ENCODE measurements at places on chromosomes 2 and 18.
A peak's percentile ranks its signal among the peaks of the same experiment; 100 is the strongest.

GRCh38 chr2:120597595-120598193 is 138.0 kb upstream of the GLI2 start:
- no peak for DNase-seq

GRCh38 chr2:234544659-234545611 is 48.1 kb upstream of the ARL4C start:
- DNase-seq: peak; percentile 84

DNA sequence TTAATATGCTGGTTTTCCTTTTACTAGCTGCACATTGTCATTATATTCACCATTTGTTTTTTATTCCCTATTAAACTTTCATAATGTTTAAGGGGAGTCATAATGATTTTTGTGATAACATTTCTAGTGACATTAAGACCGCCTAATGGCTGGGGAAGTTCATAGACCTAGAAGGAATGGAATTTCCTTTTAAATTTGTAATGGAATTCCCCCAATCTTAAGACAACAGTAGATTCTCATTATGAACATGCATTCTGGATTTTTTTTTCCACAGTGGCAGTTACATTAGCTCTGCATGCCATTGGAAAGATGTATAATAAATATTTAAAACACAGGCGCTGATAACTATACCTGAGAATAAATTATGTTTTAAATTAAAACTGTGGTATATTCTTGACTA is 8.4 kb downstream of the YPEL5 start:
- no peak for DNase-seq

GRCh38 chr18:54776282-54776977 is 51.8 kb upstream of the RAB27B start:
- no peak for DNase-seq

- no peak for DNase-seq
Measured at GRCh38 chr2:224958462-224958857, 83.8 kb downstream of the DOCK10 start.

- DNase-seq: peak; percentile 22
Measured at GRCh38 chr2:1654696-1655374, 89.5 kb downstream of the PXDN start.

DNA sequence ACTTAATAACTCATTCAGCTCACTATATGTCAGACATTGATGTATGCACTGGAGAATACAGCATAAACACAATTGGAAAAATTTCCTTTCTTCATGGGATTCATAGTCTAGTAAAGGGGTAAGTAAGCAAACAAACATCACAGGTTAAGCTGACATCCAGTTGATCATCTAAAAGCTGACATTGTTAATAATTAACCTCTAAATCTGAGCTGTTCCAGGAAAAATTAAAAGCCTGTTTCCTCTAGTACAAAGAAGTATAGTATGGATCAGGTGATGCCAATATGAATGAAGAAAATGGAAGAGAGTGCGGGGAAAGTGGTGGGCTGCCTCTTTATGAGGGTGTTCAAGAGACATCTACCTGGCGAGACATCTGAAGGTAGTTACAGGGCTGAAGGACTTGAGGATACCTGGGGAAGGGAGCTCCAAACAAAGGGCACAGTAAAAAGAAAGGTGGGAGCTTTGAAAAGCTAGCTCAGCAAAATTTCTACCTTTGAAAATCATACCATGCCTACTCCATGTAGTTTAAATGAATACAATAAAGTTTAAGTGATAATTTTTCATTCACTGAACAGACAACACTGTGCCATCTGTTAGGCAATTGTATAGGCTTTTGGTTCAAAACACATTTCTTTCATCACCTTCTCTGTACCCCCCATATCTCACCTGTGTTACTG is 619.3 kb downstream of the TRIB2 start:
- DNase-seq: no peak

GRCh38 chr2:172896661-172897081 is 161.0 kb downstream of the RAPGEF4 start:
- no peak for DNase-seq

DNA sequence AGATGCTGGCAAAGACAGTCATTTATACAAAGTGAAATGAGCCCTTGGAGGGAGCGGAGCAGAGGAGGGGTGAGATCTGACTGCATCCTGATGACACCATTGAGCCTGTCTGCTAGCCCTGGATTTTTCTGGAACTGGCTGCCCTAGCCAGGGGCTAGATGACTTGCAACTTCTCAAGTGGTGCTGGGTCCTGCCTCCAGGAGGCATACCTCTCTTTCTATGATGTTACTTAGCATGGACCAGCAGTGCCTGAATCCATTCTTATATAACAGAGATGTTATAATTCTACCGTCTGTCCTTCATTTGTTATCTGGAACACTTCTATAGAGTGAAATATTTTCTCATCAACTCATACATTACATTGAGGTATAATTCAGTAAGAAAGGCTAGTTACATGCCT is 8.5 kb upstream of the TWIST2 start:
- DNase-seq: no peak

DNA sequence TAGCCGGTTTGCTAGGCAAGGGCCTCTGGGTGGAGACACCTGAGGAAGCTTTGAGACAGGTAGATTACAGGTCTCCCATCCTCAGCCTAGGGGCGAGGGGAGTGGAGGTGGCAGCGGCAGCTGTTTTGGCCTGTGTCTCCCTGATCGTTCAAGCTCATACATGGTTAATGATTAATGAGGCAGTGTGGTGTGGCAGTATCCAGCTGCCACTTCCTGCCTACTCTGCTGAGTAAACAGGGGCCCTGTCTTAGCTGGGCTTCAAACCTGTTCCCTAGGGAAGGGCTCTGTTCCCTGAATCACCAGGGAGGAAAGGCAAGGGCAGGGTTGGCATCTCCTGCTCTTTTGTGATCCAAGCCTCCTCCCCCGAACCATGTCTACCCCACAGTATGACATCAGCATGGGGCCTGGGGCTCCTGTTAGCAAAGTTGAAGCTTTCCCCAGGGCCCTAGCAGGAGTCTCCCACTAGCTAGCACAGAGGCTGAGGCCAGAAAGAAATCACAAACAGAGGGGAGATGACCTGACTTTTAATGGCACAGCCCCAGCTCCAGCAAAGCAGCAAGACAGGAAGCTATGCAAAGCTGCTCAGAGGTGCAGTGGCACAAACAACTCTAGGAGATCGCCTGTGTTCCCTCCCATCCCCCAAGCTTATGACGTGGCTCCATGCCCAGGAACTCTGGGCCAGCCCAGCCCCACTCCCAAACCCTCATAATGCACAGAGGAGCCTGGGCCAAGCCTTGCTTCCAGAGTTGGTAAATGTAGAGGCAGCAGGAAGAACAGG is 3.7 kb upstream of the TUBA4B start:
- DNase-seq: no peak

- no peak for DNase-seq
Measured at GRCh38 chr2:234091883-234092282, 41.4 kb downstream of the SPP2 start.

- DNase-seq: no peak
Measured at GRCh38 chr2:119838179-119838578, 78.5 kb downstream of the PTPN4 start.

GRCh38 chr2:37744010-37744409 is 72.6 kb upstream of the CDC42EP3 start:
- DNase-seq: no peak

GRCh38 chr2:239955087-239955988 is 69.8 kb downstream of the NDUFA10 start:
- DNase-seq: no peak

DNA sequence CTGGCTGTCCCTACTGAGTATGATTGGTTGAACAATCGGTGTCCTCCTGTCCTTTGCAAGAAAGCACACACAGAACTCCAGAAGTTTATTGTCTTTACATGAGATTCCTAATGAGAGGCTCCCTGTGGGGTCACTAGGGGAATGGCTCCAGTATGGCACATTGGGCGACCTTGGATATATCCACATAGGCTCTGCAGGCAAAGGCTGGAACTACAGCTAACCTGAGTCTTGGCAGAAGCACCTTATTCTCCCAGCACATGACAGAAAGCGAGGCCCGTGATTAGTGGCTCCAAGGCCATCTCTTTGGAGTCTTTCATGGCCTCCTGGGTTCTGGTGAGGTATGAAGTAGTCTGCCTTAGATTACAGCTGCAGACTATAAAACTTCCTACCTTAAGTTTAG is 49.0 kb downstream of the ZDBF2 start:
- no peak for DNase-seq

- DNase-seq: peak; percentile 58
Measured at GRCh38 chr2:239279508-239280295, 121.1 kb downstream of the HDAC4 start.

GRCh38 chr18:57149531-57149930 is 2.6 kb downstream of the BOD1L2 start:
- no peak for DNase-seq

DNA sequence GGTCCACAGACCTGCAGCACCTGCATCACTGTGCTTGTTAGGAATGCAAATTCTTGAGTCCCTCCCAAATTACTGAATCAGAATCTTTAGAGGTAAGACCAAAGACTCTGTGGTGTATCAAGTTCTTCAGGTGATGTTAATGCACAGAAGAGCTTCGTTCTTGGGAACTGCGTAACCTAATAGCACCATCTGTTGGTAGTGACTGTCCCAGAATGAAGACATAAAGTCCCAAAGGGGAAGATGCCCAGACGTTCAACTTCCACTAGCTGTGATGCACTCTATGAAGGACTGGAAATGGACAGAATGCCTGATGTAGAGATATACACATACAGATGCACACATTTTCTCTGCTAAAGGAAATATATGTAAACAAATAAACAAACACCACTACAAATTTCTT is 576.0 kb downstream of the LRP1B start:
- DNase-seq: no peak

GRCh38 chr2:46988733-46989481 is 73.3 kb upstream of the MCFD2 start:
- no peak for DNase-seq

GRCh38 chr2:10370895-10371294 is 68.2 kb downstream of the HPCAL1 start:
- DNase-seq: no peak

GRCh38 chr2:239970004-239970623 is 55.0 kb downstream of the NDUFA10 start:
- no peak for DNase-seq

DNA sequence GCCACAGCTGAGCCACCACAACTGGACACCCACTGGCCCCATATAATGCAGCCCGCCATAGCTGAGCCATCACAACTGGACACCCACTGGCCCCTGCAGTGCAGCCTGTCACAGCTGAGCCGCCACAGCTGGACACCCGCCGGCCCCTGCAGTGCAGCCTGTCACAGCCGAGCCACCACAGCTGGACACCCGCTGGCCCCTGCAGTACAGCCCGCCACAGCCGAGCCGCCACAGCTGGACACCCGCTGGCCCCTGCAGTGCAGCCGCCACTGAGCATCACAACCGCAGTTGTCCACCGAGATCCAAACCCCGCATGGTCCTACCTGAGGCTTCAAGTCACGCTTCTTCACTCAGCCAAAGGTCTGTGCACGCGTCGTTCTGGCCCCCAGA is 134.2 kb downstream of the PXDN start:
- no peak for DNase-seq

GRCh38 chr2:101306410-101306809 is 2.1 kb downstream of the RNF149 start:
- no peak for DNase-seq

- DNase-seq: no peak
Measured at GRCh38 chr2:163919717-163920116, 183.9 kb upstream of the FIGN start.

GRCh38 chr2:207505728-207506127 is 24.0 kb upstream of the CREB1 start:
- no peak for DNase-seq

- DNase-seq: no peak
Measured at GRCh38 chr18:24543086-24543794, 82.8 kb downstream of the HRH4 start.

DNA sequence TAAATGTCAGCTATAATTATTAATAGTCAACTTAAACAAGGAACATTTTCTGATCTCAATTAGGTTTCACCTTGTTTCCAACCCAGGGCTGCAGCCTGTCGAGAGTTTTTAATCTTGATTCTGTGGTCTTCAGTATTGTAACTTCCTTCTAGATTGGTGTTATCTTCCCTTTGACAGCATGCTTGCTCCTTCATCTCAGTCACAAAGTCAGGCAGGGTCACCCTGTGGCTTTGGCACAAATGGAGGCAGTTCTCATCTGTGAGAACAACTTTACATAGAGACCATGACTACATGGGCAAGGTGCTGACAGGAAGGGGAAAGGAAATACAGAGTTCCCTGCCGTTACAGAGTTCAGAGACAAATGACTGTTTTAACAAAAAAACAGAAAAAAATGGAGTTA is 50.5 kb downstream of the HNRNPLL start:
- no peak for DNase-seq

DNA sequence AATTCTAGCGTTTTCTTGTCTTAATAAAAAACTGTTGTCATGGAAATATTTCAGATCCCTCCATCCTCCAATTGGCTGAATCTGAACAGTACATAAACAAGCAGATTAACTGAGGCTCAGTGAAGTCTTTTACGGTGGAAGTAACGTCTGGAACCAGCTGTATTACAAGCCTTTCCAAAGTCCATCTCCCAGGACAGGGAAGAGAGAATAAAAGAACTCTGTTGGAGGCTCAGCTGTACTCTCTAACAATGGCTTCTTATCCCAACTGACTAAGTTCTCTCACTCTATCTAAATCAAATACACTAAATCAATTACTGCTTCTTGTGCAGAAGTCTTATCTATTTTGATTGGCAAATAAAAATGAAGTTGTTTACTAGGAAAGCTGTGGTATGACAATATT is 19.9 kb upstream of the NEDD4L start:
- DNase-seq: no peak

DNA sequence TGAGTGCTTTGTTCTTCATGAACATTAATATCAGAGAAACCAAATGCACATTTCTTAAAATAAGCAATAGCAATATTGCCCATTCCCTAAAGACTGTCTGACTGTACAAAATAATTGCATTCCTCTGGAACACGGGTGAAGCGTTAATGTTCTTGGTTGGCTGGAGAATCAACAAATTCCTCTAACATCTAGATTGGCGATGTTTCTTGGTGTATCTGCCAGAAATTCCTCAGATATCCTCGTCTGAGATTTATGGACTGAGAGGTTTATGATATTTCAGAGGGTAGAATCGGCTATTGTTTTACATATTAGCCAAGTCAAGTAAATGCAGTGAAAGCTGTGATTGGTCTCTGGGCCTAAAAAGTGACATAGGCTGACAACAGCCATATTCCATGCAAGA is 27.1 kb upstream of the SPTBN1 start:
- DNase-seq: no peak

DNA sequence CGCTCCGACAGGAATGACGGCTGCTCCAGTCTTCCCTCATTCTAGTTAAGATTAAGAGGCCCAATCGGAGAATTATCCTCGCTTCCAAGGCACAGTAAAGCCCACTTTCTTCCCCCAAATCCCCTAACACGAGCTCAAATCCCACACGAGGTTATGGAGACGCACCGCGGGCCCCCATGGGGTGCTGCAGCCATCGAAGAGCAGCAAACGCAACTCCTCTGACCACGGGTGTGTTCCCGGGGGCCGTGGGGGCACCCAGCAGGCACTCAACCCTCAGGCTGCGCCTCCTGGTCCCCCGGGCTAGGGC is 446 bp downstream of the COPS9 start:
- DNase-seq: no peak

GRCh38 chr18:51383711-51384110 is 186.2 kb upstream of the MEX3C start:
- DNase-seq: no peak
